ENCODE measurements at places on chromosomes 2 and 18. TPM values are rescaled to one million over a fixed set of nuclear protein-coding genes. Genes with fewer than 3 reads are reported as not detected.

- no peak for DNase-seq
Observed at GRCh38 chr2:177026253-177026652, 186.3 kb upstream of the HNRNPA3 start.

GRCh38 chr2:204529795-204530463 is 15.3 kb upstream of the PARD3B start:
- DNase-seq: no peak

- no peak for DNase-seq
Observed at GRCh38 chr2:68798569-68798968, 64.0 kb downstream of the ARHGAP25 start.

Gene PLGLB2
- 0.98 TPM for total RNA-seq

GRCh38 chr2:42789751-42790150 is 2.6 kb downstream of the HAAO start:
- DNase-seq: no peak

- DNase-seq: peak; percentile 89
Observed at GRCh38 chr18:22348521-22349316, 69.0 kb downstream of the CTAGE1 start.

DNA sequence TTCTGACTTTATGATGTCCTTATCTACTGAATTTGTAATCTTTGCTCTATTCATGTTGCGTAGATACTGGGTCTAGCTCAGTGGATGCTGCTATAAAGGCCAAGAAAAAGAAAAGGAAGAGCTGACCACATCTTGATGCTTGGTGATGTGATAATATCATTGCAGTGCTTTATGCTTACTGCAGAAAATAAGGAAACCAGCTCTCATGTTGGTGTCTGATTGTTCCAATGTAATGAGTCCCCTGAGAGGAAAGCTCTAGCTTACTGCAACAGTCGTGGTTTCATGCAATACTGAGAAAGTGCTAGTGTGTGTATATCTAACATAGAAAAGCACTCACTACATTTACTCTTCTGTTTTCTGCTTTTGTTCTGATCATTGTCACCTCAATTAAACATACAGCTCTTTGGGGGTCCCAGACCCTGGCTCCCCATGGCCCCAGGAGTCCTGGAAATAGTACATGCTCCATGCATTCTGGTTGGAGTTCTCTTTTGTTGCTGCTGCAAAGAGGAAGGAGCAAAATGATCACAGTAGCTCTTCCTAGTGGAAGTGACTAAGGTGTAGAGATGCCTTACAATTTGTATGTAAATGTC is 338.8 kb downstream of the CYRIA start:
- DNase-seq: peak; percentile 42

Gene ITPRIPL1
- total RNA-seq: 1.4 TPM

- no peak for DNase-seq
Observed at GRCh38 chr2:59959944-59960343, 593.5 kb downstream of the BCL11A start.

Gene CKAP2L
- total RNA-seq: not detected

DNA sequence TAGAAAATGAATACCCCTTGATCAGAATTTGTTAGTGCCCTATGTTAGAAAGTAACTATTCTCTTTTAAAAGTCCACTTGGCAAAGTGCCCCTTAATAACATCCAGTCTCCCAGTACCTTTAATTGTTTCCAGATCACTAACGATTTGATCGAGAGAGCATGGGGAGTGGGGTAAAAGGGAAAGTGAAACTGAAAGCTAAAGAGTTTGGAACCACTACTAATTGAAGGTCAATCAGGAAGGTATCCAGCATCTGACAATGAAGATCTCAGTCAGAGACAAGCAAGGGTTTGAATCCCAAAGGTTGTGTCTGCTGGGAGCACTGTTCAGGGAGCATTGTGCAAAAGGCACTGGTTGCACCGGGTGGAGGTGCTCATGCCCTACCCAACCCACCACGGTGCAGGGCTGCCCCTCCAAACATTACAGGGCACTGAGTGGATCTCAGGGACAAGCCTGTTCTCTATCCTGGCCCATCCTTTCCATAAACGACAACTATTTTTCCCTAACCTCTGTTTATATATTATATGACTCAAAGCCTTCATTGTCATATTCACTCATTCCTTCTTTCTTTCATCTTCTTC is 14.6 kb upstream of the RIT2 start:
- no peak for DNase-seq

Gene CENPA
- not detected for total RNA-seq

DNA sequence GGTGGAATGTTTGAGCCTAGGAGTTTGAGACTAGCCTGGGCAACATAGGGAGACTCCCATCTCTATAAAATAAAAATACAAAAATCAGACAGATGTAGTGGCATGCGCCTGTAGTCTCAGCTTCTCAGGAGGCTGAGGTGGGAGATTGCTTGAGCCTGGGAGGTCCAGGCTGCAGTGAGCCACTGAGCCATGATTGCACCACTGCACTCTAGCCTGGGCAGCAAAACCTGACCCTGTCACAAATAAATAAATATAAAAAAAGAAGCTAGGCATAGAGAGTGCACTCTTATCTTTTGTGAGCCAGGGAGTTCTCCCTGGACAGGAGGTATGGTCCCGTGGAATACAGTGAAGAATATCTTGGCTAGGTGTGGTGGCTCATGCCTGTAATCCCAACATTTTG is 11.0 kb upstream of the KYNU start:
- DNase-seq: no peak

DNA sequence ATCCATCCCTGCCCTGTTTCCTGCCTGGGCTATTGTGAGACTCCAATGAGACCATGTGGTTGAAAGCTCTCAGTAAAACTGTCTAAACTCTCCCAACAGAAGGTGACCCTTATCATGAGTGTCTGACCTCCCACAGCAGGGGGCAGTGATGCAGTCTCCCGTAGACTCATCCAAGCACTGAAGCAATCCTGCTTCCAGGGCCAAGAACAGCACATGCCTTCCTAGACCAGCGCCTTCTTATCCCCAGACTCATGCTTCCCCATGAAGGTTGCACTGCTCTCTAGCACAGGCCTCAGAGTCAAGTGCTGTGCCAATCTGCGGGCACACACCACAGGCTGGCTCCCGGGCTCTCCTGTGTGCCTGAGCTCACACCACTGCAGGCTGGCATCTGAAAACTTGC is 112.3 kb downstream of the TNS1 start:
- no peak for DNase-seq

- no peak for DNase-seq
Observed at GRCh38 chr2:231947694-231948093, 13.8 kb upstream of the DIS3L2 start.

Gene OSBPL6
- 1.8 TPM for total RNA-seq

- DNase-seq: no peak
Observed at GRCh38 chr18:60347526-60348045, 25.0 kb downstream of the MC4R start.

DNA sequence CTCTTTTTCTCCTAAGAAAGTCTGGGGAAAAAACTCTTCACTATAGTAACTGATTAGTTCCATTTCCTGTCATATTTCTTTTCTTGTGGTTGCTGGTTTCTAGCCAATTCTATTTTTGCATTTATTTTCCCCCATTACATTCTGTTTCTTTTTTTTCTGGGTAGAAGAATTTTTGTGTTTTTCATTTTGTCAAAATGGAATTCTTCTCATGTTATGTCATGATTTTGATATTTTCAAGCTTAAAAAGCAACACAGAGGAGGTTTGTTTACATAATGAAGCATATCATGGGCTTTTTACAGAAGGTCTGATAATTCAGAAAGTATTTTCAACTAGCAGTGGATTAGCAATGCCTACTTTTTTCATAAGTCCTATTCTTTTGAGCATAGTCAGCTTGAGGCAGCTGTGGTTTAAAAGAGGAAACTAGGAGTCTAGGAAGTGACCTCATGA is 102.0 kb downstream of the MAP2 start:
- no peak for DNase-seq

GRCh38 chr2:98483257-98483861 is 38.7 kb downstream of the INPP4A start:
- no peak for DNase-seq

- no peak for DNase-seq
Observed at GRCh38 chr2:136319237-136319636, 201.3 kb upstream of the CXCR4 start.

Gene SPHKAP
- total RNA-seq: 0.40 TPM

- DNase-seq: no peak
Observed at GRCh38 chr2:61969376-61969775, 63.9 kb downstream of the COMMD1 start.

GRCh38 chr18:69935319-69936190 is 12.1 kb downstream of the CD226 start:
- no peak for DNase-seq

Gene TEKT4
- 0.19 TPM for total RNA-seq

DNA sequence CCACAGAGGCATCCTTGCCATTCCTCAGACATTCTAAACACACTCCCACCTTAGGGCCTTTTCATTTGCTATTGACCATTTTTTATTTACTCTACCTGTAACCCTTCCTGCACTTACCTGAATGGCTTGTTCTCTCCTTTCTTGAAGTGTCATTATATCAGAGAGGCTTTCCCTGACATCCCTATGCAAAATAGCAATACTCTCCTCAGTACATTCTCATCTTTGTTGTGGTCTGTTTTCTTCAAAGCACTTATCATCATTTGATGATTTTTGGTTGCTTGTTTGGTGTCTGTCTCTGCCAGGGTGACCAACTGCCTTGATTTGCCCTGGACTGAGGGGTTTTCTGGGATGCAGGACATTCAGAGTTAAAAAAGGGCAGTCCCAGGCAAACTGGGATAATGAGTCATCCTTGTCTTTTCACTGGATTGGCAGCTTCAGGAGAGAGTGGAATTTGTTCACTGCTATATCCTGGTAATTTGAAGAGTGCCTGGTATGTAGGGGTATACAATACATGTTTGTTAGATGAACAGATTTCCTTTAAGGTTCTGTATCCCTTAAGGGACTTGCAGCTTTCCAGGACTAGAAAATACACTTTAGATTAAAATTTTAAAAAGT is 102.4 kb downstream of the BABAM2 start:
- no peak for DNase-seq

- DNase-seq: no peak
Observed at GRCh38 chr2:100060875-100061274, 81.5 kb downstream of the AFF3 start.

Gene GAL3ST2
- total RNA-seq: not detected

DNA sequence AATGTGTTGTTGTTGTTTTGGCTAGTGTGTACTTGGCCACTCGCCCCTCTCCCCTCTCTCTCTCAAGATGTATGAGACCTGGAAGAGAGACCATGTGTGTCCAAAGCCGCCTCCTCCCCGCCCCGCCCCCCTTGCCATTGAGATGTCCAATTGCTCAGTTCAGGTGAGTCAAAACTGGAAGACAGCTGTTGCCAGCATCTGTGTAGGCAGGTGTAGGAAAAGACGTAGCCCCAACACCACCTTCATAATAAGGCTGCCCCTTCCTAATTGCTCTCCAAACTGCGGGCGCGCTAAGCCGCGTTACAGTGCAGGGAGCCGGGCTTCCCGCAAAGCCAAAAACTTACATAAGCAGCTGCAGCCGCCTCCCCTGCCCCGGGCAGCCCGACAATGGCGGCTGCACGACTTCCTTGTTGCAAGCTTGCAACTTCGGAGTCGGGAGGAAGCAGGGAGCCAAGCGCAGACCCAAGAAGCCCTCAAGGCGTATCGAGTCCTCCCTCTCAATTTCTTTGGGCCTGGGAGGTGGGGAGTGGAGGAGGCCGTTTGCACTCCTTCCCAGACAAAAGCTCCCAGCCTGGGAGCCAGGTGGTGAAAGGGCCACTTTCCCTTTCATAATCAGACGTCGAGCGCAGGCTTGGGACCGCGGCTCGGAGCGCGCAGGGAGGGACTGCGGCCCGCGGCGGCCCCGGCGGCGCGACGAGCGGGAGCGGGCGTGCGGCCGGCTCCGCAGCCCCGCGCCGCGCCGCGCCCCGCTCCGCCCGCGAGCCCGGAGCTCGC is 882 bp downstream of the ZBTB14 start:
- DNase-seq: no peak

- DNase-seq: no peak
Observed at GRCh38 chr2:147083664-147084063, 761.2 kb upstream of the ACVR2A start.

Gene DBI
- total RNA-seq: 63.7 TPM

DNA sequence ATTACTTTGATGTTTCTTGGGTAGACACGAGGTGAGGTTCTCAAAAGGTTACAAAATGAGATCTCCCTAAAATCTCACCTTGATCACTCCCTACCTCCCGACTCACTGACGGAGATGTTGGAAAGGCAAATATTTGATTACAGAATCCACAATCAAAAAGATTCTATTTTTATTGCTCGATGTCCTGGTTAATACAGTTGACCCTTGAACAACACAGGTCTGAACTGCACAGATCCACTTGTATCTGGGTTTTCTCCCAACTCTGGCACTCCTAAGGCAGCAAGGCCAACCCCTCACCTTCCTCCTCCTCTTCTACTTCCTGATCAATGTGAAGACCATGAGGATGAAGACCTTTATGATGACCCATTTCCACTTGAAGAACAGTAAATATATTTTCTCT is 125.3 kb downstream of the C2orf74 start:
- no peak for DNase-seq

DNA sequence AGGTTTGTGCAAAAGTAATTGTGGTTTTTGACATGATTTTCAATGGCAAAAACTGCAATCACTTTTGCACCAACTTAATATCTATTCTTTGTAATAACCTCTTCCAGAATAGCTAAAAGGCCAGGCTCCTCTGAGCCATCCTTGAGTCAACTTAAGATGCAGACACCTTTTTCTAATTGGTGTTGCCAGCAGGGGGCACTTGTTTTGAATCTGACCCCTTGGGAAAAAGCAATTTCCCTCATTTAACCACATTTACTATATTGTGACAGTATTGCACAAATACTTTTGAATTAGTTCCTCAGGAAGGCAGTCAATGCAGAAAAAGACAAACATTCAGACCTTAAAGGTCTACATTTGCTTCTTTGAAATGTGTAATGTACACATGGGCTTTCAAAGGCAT is 78.6 kb upstream of the GALNT5 start:
- DNase-seq: no peak

DNA sequence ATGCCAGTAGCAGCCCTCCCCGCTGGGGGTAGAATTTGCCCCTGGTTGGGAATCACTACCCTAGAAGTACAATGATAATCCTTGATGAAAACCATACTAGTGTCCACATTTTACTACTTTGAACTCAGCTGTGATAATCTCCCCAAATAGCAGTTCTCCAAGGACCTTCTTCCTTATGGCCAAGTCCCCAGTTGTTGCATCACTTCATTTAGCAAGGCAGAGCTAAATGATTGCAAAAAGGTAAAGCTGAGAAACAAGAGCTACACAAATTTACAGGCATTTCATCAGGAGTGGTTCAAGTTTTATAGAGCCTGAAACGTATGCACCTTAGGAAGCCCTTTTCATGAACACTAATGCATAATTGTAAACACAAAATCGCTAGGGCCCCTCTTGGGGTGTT is 44.9 kb upstream of the REL start:
- no peak for DNase-seq

Gene FAM210A
- total RNA-seq: 22.4 TPM

DNA sequence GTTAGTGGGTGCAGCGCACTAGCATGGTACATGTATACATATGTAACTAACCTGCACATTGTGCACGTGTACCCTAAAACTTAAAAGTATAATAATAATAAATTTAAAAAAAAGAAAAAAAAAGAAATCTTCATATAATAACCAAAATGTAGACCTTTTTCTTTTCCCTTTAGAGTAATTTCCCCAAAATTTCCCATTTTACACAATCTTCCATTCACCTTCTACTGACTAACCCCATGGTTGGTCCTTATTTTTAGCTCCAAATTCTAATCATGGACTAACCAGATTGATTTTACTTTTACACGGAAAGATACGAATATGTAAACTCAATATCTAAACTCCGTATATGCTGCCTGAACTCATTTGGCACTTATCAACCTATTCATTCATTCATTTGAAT is 7.7 kb downstream of the KCTD18 start:
- DNase-seq: no peak

Gene ZNF519
- total RNA-seq: 3.8 TPM

Gene COLEC12
- 24.9 TPM for total RNA-seq

- no peak for DNase-seq
Observed at GRCh38 chr18:65924904-65925303, 174.1 kb downstream of the CDH7 start.

Data from esophagus muscularis mucosa (tissue), 4 donors.